ENCODE measurements at places on chromosomes 12 and 14.

DNA sequence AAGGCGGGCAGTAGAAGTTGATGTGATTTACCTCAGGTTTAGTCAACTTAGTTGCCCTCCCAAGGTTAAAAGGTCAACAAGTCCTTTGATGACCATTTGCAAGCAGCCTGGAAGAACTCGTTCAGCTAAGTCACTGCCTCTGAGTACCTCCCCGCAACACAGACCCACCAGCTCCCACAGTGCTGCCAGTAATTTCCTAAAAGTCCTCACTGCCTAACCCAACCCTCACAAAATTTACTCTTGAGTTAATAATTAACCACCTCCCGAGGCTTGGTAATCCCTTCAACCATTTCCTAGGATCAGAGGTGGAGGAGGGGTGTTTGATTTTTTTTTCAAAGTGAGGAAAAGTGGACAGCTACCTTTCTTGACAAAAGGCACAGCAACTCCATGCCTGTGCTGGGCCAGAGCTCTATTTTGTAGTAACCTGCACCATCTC is 55.8 kb downstream of the MAP3K9 start:
- DNase-seq: peak; percentile 75

- no peak for DNase-seq
Measured at GRCh38 chr12:30823156-30823699, 68.5 kb upstream of the CAPRIN2 start.

DNA sequence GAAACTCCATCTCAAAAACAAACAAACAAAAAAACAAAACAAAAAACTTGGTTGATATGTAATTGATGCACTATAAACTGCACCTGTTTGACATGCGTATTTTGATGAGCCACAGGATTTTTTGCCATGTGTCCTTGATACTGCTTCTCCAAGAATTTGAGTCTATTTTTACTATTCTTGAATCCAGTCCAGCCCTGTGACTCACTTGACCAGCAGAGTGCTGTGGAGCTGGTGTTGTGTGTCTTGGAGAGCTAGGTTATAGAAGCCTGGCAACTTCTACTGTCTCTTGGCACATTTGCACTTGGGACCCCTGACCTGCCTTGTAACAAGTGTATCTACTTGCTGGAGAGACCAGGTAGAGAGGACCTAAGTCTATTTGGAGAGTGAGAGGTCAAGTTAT is 52.0 kb downstream of the KLRG1 start:
- DNase-seq: no peak

- no peak for DNase-seq
Measured at GRCh38 chr12:22286569-22286968, 47.9 kb downstream of the ST8SIA1 start.

DNA sequence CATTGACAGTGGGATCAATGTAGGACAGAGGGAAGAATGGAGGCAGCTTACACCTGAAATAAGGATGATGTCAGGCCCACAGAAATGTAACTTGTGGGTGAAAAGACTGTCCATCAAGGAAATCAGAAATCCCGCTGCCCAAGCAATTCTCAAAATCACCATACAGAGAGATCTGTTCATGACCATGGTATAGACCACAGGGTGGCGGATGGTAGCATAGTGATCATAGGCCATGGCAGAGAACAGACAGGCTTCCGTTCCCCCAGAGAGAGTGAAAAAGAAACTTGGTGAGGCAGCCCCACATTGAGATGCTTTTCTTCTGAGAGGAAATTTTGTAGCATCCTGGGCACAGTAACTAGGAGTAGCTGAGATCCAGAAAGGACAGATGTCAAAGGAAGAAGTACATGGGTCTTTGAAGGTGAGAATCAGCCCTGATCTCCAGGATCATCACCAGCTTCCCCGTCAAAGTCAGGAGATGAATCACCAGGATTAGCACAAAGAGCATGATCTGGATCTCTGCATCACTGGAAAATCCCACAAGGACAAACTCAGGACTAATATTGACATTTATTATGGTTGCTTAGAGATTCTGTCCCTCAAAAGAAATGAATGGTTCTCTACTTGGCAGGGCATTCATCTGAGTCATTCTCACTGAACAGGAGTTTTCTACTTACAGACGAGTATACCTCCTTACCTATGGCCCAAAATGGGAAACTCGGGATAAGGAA is 5.5 kb upstream of the ZNF641 start:
- no peak for DNase-seq

GRCh38 chr12:52742196-52742580 is 35.0 kb downstream of the KRT76 start:
- DNase-seq: no peak

DNA sequence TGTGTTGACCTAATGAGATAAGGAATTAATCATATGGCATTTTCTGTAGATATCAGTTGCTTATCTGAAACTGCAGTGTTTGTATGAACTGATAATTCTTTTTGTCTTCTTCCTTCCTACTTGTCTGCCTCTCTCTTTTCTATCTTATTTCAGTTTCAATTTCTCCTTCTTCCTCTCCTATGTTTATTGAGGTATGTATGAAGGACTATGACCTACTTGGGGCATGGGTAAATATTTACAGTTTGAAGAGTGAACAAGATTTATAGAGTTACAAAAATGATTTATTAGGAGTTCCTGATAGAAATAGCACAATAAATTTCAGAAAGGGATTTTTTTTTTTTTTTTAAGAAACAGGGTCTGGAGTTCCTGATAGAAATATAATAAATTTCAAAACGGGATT is 88.7 kb upstream of the MUCL1 start:
- no peak for DNase-seq

DNA sequence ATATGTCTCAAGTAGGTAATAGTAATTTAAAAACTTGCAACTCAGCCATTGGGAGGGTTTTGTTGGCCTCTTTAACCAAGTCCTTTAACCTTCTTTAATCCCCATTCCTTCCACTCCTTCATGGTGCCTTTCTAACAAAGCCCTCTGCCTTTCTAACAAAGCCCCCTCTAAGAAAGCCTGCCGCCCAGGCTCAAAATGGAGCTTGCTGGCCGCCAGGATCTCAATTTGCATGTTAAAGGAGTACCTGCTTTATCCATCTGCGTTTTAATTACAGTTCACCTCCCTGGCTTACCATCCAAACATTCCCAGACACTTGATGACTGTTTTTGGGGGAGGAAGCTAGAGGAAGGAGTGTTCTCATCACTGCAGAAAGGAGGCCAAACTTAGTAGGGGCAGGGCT is 183.4 kb downstream of the PTPN11 start:
- no peak for DNase-seq

DNA sequence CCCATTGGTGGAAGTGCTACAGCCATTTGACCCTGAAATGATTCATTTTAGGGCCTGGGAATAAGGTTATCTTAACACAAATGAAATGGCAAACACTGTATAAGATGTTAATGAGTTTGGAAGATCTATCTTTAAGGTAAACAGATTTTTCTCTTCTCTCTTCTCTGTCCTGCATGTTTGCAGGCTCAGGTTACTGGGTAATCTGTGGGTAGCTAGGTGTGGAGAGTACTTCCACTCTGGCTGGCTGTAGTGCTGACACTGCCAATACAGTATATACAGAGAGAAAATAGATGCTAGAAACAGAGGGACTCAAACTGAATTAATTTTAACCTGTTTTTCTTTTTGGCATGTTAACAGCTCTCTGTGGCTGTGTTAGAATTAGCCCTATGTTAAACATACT is 84.6 kb downstream of the SLC38A6 start:
- DNase-seq: no peak

- DNase-seq: no peak
Measured at GRCh38 chr14:92459030-92459949, 54.3 kb upstream of the RIN3 start.

GRCh38 chr12:132118876-132119275 is 25.2 kb downstream of the DDX51 start:
- DNase-seq: no peak

- DNase-seq: peak; percentile 62
Measured at GRCh38 chr14:21098076-21098891, at the start of gene ZNF219. Gene ZNF219, minus strand, starts transcription at chr14:21098655. Its CDS starts 5,064 bp downstream, at chr14:21093591.
